ENCODE measurements at places on chromosomes 7 and 10.
A peak's percentile ranks its signal among the peaks of the same experiment; 100 is the strongest.

GRCh38 chr7:123823898-123824753 lies 20.8 kb upstream of the HYAL4 start:
- DNase-seq, result no peak

- DNase-seq, result no peak
These were observed 27.5 kb upstream of the CCNY start for GRCh38 chr10:35308809-35309208.

DNA sequence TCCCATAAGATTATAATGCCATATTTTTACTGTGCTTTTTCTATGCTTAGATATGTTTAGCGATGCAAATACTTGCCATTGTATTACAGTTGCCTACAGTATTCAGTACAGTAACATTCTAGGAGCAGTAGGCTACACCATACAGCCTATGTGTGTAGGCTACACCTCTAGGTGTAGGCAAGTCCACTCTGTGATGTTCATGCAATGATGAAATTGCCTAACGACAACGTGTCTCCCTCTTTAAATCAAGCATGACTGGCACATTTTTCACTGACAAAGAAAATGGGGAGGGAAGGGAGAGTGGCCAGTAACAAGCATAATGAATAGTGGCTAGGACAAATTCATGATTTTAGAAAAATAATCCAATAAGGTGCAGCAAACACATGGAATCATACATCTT lies 1.7 kb downstream of the NCAPG2 start:
- no peak for DNase-seq

- no peak for DNase-seq
These were observed 41.5 kb downstream of the MINPP1 start for GRCh38 chr10:87546210-87546609.

- no peak for DNase-seq
These were observed 178.8 kb downstream of the TPK1 start for GRCh38 chr7:144656965-144657517.

DNA sequence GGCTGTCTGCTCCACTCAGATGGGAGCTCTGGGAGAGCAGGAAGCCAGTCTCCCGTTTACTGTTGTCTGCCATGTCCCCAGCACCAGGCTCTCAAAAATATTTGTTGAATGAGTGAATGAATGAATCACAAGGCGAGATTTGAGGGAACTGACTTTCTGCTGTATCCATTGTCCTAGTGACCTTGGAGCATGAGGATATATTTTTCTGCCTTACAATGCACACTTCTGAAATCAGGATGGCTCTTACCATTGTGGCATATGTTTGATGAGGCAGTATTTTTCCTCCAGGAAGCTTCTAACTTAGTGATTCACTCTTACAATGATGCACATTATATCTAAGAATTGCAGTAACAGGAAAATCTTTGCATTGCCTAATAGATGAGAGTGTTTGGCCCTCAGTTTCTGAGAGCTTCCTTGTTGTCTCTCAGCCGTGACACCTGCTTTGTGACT lies 136.4 kb downstream of the RPS24 start:
- DNase-seq, result no peak

- DNase-seq, result no peak
These were observed 291.7 kb downstream of the DNAJB6 start for GRCh38 chr7:157628456-157628855.

DNA sequence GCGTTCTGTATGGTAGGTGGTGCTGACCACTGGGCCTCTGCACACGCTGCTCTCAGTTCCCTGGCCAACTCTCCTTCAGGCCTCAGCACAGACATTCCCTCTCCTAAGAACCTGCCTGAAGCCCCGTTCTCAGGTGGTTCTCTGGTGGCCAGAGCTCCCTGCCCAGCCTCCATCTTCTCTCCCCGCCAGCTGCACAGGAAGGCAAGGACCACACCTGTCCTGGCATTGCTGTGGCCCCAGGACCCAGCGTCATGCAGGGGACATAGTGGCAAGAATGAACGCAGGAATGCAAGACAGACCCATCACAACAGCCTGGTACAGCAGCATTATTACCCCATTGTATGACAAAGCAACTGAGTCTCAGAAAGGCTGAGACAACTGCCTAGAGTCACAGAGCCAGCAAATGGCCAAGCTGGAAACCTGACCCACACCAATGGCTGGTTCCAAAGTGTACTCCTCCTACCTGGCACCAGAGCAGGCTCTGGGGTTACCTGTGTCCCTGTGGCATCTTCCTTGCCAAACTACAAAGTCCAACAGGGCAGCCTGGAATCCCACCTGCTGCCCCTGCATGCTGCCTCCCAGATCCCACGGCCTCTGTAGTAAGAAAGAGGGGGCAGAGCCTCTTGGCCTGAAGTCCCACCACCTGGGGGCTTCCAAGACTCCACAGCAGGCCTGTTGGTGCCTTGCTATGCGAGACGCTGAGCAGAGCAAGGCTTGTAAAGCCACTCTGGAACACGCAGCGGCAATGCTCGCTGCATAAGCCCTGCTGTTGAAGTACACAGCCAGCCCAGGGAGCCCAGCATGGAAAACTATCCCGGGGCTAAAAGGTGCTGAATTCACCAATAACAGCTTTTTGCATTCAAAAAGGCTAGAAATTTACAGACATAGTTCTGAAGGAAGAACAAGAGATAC lies 73.3 kb downstream of the CHST15 start:
- no peak for DNase-seq

- DNase-seq, result no peak
These were observed 38.8 kb downstream of the CDHR3 start for GRCh38 chr7:106001886-106002285.

DNA sequence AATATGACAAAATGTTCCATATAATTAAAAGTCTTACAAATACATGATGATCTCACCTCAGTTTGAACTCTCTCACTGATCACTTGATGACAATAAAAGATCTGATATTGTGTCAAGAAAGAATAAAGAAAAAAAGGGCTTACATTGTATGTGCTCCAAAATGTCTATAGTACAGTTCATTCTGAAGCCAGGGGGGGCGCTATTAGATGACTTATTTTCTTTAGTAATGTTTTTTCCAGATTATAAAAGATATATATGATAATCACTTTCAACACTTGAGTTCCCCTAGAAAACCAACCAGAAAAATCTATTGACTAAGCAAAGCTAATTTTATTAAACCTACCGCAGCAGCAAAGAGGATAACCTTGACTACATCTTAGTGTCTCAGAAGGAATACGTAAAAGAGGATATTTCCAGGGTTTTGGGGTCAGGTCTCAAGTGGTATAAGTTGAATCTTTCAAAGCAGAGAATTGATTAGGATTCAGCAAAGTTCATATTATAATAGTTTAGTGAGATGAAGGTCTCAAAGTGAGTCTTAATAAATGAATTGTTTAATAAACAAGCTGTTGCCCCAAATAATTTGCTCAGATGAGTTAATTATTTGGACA lies 55.8 kb downstream of the PTN start:
- no peak for DNase-seq

DNA sequence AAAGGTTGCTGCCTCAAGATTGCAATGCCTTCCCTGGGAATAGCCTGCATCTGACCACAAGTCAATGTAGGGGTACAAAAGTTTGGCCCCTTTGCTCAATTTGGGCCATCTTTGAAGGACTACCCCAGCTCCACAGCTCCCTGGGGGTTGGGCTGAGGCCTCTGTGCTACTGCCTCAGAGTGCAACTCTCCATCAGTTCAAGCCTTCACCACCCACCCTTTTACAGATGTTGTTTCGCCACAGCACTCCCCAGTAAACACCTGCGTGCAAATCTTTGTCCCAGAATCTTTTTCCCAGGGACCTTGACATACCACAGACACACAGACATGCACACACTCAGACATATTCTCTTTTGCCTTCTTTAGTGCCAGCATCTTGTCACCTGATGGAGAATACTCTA lies 66.0 kb upstream of the ANKRD1 start:
- no peak for DNase-seq

DNA sequence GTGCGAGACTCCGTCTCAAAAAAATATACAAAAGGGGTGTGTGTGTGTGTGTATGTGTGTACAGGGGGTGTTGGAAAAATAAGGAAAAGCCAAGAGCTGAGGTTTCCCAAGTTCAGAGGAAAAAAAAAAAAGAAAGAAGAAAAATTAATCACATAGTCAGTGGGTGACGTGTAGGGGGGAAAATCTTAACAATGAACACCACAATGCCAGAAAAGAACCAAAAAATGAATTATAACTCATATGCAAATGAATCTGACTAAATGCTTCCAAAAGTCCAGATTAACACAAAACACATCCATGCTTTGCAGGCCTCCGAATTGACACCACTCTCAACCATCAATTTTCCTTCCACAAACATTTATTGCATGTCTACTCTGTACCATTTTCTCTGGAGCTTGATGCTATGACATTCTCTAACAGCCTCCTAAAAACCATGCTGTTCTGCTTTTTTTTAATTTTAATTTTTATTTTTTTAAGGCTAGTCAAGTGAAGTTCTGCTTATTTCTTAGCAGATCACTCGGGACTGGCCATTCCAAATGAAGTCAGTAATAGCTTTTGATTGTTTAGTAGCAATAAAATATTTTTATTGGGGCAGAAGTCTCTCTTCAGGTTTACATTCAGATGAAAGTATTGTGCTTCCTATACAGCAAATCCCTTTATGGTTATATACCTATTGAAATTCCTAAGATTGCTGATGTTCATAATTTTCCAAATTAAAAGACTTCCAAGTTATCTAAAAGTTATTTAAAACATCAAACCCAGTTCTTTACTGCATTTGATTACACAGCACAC lies 133.8 kb downstream of the CNOT4 start:
- no peak for DNase-seq

- no peak for DNase-seq
These were observed 123.5 kb upstream of the SHH start for GRCh38 chr7:155935726-155936125.

- DNase-seq, result no peak
These were observed 770.1 kb upstream of the CELF2 start for GRCh38 chr10:10247585-10247984.

- DNase-seq, result no peak
These were observed 56.0 kb upstream of the TNKS2 start for GRCh38 chr10:91742229-91742628.

GRCh38 chr7:100975371-100975821 lies 6.0 kb downstream of the MUC12 start:
- no peak for DNase-seq

DNA sequence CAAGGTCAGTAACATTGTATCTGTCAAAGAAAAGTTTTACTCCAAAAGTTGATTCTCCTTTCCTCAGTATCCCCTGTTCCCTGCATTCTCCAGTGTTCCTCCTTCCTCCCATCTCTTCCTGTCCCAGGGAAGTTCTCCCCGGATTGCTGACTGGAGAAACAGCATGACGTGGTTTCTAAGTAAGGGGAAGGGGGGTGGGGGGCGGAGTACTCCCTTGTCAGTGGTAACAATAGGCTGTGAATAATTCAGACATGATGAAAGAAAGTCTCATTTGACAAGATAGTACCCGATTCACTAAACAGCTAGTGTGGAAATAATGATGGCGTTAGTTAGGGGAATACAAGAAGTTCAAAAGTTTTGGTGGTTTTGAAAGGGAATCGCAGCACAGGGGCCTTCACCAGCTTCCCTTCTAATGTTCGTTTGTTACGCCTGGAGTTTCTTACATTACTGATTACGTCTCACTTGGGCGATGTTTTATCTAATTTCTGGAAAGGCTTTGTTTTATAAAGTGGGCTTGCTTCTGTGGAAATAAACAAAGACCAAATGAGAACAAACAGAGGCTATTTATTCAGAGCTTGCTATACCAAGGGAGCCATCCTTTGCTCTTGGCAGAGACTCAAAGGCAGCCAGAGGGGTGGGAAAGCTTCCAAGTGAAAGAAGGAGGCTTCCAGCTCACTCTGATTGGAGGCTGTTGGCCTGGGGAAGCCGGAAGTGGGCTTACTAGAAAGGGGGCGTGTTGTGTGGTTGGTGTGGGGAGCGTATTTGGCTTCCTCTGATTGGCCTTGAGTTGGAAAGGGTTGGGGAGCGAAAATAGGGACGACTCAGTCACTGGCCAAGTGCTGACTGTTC lies 453.7 kb downstream of the SDK1 start:
- peak; percentile 66 for DNase-seq

DNA sequence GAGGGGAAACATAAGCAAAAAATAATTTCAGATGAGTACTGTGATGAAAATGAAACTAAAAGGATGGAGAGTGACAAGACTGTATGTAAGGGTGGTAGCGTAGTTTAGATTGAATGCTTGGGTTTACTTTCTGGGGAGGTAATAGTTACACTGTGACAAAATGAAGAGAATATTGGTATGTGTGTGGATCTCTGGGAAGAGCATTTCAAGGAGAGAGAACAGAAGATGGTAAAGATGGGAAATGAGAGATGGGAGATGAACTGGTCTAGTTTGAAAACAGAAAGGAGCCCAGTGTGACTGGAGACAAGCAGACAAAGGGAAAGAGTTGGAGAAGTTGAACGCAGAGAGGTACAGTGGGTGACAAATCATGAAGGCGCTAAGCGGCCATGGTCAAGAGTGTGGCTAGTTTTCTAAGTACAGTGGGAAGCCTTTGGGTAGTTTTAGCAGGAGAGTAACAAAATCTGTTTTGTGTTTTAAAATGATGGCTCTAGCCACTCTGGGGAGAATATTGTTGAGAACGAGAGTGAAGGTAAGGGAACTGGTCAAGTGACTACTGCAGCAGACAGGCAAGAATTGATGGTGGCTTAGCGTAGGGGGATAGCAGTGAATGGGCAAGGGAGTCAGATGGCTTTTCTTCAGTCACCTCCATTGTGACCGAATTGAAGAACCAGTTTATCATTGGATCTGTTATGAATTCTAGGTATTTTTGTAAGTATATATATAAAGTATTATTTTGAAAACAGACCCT lies 22.6 kb downstream of the PALS2 start:
- DNase-seq, result no peak

Measured in femur (tissue), 1 donor.